ENCODE measurements at places on chromosomes 3 and 15.

GRCh38 chr3:131082246-131082645, 55.6 kb downstream of the NEK11 start:
- DNase-seq = no peak

GRCh38 chr15:55859681-55860080, 116.7 kb upstream of the PRTG start:
- no peak for DNase-seq

- no peak for DNase-seq
Observed at GRCh38 chr15:60316961-60317360, 80.8 kb downstream of the ANXA2 start.

DNA sequence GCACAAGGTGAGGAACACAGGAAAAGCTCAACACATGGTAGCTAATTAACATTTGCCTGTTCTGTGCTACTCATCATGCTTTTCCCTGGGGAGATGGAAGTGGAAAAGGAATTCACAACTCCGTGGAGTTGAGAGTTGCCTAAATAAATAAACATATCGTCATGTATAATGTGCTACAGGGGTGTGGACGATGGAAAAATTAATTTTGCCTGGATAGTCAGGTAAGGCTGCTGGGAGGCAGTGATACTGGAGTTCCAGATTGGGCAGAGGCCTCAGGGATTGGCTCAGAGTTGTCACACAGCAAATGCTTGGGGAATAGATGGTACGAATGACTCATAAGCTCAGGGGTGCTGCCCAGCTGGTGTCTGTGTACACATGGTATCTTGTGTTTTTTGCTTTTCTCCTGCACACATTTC, 3.1 kb upstream of the ABHD6 start:
- DNase-seq = no peak

DNA sequence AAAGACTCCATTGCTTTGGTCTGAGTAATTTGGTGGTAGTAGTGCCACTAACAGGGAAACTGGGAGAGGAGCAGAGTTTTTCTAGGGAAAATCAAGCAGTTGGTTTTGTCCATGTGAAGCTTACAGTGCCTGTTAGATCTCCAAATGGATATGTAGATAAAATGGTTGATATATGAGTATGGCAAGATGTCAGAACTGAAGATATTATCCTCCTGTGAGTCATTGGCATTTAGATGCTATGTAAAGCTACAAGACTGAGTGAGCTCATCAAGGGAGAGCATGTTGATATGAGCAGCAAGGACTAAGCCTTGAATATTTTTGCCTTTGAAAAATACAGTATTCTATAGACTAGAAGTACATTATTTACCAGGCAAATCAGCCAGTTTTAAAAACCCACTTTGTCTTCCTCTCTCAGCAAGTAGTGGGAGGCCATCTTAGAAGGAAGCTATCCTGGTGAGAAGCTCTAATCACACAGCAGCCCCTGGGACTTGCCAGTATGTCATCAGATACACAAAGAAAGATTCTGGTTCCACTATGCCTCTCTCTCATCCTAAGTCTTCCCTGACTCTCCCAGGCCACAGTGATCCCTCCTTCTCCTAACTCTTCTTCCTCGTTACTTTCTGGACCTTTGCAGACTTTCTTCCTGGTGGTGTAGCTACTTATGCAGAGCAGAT, 77.4 kb upstream of the ANKRD28 start:
- no peak for DNase-seq
